ENCODE measurements at places on chromosomes 3 and 15.

DNA sequence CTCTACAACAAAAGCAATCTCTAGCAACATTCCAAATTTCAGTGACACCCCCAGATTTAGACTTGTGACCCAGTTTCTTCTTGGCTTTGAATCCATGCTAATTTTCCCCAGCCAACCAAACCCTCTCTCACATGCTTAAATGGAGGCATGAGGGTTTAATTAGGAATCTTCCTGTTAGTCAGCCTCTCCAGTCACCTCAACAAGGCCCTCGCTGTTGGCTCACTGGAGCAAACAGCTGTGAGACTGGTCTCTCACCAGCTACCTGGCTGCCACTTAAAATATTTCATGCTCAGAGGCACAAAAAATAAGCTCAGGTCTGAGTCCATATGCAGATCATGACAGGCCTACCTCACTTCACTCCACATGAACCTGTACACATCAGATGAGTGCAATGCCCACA, 630.4 kb upstream of the ADAMTS9 start:
- no peak for DNase-seq

DNA sequence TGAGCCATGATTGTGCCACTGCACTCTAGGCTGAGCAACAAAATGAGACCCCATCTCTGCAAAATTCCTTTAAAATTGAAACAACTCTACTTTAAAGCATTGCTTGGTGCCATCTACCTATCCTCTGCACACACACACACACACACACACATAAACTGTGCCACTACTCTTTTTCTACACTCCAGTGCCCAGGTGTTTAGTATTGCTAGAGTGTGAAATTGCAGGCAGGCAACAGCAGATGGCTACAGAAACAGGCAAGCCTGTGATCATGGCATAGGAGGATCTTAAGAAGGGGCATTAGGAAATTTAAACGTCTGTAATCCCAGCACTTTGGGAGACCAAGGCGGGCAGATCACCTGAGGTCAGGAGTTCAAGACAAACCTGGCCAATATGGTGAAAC, 39.0 kb downstream of the SIDT1 start:
- no peak for DNase-seq

GRCh38 chr15:68034081-68034480, 20.0 kb upstream of the PIAS1 start:
- DNase-seq = no peak

GRCh38 chr3:31710123-31710803, 177.5 kb downstream of the STT3B start:
- DNase-seq = no peak

DNA sequence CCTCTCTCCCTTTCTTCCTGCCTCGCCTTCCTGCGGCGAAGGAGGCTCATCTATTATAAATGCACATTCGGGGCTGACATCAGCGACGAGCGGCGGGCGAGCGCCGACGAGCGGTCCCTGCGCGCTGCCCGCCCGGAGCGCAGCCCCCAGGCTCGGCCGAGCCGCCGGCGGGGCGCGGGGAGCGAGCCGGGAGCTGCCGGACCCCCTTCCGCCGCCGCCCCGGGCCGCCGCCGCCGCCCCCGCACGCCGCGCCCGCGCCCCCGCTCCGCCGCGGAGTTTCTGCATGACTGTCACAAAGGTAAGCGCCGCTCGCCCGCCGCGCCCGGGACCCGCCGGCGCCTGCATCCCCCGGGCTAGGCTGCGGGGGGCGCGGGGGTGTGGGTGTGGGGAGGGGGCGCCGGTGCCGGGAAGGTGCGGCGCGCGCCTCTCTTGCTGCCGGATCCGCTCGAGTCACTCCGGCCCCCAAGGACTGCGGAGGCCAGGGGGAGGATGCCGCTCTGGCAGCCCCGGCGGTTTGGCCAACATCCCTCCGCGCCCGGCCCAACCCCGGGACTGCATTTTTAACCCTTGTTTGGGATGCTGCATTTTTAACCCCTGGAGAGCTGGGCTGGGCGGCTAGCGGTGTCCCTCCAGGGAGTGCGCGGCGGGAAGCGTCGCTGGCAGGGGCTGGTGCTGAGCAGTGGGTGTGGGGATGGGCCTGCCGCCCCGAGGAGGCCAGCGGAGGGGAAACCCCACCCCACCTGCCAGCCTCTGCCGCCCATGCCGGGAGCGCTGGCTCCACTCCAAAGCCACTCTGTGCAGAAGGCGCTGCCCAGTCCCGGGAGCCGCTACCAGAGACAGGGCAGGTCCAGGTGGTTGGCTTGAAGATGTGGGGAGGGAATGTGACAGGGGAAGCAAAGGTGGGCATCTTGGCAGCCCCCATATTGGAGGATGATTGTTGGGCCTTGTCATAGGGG, at the start of gene CORO2B:
Gene CORO2B, plus strand, starts transcription at position 14 of the 956 bp plus-strand sequence. Its CDS starts 270 bp downstream, at position 284.
- DNase-seq = no peak

- DNase-seq = no peak
Observed at GRCh38 chr3:26997226-26997625, 372.0 kb downstream of the NEK10 start.

DNA sequence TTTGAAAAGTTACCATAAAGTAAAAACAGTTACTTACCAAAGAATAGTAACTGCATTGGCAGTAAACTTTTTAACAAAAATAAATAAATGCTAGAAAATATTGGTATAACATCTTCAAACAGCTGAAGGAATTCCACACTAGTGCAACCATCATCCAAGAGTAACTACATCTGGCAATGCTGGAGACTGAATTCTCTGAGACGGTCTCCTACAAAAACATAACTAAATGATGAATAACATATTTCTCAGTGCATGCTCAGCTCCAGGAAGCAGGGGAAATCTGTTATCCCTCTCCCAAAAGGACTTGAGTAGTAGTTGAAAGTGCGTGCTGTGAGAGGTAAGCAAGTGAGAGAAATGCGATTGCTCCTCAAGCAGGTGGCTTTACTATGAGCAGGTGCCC, 526.8 kb upstream of the CCDC54 start:
- no peak for DNase-seq

GRCh38 chr15:60172143-60172542, 168.0 kb downstream of the FOXB1 start:
- no peak for DNase-seq

- DNase-seq = no peak
Observed at GRCh38 chr3:38601956-38602550, 47.4 kb downstream of the SCN5A start.

- DNase-seq = no peak
Observed at GRCh38 chr15:40984964-40985363, 31.7 kb downstream of the CHAC1 start.

DNA sequence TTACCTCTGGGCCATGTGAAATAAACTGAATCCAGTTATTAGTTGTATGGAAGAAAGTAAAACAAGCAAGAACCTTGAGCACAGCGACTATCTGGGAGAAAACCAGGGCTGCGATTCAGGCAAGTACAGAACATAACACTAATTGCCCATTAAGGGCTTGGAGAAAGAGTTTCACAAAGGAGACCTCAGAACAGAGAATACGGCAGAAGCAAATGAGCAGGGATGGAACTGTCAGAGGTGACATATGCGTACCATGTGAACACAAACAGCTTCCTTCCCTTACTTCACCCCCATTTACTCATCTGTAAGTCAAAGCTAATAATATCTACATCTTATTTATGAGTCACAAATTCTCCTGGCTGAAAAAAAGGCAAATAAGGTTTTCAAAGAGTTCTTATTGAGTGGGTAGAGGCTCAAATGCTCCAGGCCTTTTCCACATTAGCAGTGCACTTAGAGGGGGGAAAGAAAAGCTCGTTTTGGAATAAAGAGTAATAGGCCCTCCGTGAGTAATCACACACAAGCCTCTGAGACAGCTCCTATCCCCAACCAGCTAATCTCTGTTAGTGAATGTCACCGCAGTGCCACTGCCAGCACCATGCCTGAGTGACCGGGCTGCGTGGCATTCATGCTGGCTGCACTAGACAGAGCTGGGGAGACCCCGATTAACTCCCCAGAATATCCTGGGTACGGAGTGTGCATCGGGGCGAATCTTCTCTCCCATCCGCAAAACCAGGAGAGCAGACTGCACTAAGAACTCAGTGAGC, 2.6 kb downstream of the PCSK6 start:
- no peak for DNase-seq

GRCh38 chr15:39132070-39132469, 448.8 kb upstream of the THBS1 start:
- no peak for DNase-seq

DNA sequence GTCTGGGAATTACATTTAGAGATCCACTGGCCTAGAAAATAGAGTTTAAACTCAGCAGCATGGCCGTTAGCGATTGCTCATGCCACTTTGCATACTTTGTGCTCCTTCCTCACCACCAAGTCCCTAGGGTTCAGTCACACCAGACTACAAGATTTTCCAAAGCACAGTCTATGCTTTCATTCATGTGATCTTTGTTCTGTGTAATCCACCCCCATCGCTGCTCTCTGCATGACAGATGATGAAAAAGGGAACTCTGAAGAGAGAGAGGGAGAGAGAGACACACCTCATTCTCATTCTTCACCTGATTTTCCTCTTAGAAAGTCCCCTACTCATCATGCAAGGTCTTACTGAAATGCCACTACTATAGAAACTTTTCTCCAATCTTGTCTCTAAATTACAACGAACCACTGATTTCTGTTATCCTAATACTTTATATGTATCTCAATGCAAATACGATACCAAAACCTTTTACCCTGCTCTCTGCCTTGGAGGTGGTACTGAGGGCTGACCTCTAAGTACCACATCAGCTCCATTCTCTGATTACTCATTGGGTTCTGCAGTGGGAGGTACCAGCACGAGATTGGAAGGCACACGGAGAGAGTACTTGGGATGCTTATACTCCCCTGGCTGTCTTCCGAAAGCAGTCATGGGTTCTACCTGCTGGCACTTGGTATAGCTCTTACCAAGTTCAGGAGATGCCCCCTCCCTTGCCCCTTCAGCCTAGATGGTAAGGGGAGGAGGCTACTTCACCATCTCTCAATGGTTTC, 1.1 kb upstream of the PARP15 start:
- DNase-seq = no peak

GRCh38 chr3:55579496-55579895, 92.4 kb upstream of the WNT5A start:
- no peak for DNase-seq

- DNase-seq = no peak
Observed at GRCh38 chr15:61128343-61128742, 100.8 kb downstream of the RORA start.

DNA sequence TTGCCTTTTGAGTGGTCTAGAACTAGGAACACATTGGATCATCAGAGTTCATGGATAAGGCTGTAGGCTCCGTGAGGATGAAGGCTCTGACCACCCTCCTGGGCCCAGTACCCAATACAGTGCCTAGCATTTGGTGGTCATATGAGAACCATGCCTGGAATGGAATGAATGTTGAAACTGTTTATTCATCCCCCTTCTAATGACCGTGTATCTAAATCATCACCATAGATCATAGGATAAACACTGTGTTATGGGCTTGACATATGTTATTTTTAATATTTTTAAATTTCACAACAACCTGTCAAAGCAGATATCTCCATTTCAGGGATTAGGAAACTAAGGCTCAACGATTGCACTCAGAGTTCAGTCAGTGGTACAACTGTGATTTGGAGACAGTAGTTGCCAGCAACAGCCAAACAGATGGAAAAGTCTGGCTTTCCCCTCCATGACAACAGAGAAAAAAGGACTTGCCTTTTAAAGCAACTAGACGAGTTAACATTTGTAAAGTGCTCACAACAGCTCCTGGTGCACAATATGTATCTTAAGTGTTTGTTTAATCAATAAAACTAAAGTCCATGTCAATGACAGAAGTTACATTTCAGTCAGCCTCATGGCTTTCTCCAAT, 89.6 kb downstream of the TMEM266 start:
- no peak for DNase-seq

- DNase-seq = no peak
Observed at GRCh38 chr15:25797511-25797935, 65.6 kb downstream of the ATP10A start.

- DNase-seq = no peak
Observed at GRCh38 chr15:66701422-66702034, 508 bp upstream of the SMAD6 start.

- no peak for DNase-seq
Observed at GRCh38 chr3:30642849-30643361, 36.5 kb downstream of the TGFBR2 start.

DNA sequence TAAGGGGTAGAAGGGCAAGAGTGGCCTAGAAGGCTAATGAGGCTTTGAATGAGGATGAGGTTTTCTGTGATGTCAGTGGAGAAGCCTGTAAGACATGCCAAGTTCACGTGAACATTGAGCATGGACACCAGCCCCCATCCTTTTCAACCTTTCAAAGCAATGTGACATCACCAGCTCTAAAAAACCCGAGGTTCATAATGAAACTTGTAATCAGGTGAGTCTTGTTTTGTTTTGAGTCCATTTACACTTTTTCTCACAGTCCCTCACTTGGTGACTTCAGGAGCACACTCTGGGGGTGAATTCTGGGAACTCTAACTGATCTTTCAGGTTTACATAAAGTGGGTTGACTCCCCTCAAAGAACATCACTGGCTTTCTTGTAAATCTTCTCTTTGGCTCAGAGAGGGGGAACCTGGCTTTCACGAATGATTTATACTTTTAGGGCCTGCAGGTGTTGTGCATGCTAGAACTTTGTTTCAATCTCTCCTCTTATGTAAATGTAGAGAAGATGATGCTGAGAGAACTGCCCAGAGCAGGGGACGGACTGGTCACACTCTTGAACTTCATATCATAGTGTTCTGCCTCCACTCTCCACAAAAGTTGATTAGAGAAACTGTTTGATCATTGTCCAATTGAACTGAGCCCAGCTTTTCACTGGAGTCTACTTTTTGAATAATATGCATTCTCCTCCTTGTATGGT, 224.7 kb upstream of the SATB1 start:
- DNase-seq = peak; percentile 9

- no peak for DNase-seq
Observed at GRCh38 chr3:63228087-63228486, 50.0 kb upstream of the SYNPR start.

GRCh38 chr3:192091831-192092230, 630.9 kb downstream of the PYDC2 start:
- DNase-seq = no peak

DNA sequence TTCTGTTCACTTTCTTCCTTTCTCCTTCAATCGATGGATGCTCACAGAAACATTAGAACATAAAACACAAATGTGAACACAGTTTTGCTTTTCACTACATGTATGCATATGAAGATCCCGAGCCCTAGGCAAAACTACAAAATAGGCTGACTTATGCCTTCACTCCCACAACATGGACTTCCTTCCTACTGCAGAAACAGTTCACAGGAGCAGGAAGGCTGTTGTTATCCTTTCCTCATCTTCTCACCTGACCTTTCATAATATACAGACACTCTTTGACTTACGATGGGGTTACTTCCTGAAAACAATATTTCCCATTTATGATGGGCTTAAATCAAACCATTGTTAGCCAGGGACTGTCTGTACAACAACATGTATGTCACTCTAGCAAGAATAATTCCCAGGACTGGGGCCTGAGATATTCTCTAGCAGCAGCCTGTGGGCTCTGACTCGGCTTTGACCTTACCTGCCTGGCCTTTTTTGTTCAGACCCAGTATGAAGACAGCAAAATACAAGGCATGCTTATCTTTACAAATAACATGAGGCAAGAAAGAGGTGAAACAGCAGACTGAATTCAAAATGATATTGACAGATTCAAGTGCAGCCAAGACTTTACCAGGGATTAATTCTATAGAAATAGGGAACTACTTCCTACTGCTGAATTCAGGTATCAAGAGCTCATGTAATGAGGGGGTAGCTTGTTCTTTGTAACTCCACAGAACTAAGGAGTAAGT, 51.8 kb upstream of the PLXND1 start:
- DNase-seq = no peak

All from activated CD4-positive, alpha-beta T cell treated with anti-CD3 and anti-CD28 coated beads, Interleukin-2, amount 50 U/mL, for 1 hour (primary cell).